CD4-positive, alpha-beta T cell treated with Interleukin-4 for 1 hour (primary cell): ENCODE measurements at places on chromosomes 6 and 20.

GRCh38 chr20:31716351-31716750, 6.3 kb downstream of the BCL2L1 start:
- DNase-seq = no peak

DNA sequence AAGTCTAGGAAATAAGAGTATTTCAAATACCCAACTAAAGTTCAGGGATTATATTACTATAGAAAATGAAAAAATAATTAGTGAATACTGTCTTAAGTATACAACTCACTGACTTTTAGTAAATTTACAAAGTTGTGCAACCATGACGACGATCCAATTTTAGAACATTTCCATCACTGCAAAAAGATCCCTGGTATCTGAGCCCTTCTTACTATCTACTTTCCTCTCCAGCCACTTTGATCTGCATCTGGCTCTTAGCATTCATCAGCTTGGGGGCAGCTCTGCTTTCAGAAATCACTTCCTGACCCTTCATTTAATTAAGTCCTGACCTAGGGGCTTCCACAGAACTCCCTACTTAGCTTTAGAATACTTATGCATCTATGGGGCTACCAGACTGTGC, 38.2 kb upstream of the RBL1 start:
- no peak for DNase-seq

DNA sequence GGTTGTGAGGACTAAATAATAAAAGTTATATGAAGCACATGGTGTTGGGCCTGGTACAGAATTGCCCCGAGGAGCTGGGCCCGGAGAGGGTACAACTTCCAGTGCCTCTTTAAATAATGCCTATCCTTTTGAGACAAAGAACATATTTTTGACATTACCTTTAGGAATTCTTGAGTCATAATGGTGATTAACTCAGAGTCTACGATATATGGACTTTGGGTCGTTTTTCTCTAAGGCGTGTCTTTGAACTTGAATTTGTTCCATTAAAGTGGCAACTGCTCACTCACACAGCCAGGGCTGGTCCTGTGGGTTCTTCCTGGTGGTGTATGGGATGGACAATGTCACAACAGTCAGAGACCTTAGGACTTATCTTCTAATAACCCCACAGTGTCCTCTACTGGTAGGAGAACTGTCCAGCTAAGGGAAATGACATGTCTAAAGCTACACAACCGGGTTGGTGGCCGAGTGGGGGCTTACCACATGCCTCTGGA, 106.5 kb downstream of the CDC5L start:
- DNase-seq = no peak

DNA sequence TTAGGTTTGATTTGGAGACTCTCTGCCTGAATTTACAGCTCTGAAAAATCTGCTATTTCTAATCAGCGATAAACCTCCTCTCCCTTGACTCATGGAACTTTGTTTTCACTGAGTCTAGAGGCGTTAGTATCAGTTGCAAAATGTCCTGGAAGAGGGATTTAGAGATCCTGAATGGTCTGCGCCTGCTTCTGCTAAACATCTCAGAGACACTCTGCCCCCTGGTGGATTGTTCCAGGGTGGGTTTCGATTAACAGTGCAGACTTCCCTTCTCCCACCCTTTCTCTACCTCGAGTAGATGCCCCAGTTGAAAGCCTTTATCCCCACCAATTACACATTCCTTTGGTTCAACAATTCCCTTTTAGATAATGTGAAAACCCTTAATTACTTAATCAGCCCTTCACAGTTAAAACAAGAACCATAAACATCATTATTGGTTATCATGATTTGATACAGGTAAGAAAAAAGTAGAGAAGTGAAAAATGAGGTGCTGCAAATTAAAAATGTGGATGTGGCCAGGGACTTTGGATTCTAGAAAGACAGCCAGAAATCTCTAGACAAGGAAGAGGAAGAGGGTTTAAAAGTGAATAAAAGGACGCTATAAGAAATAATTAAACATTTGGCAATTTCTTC, 5.5 kb downstream of the HTR1B start:
- peak; percentile 29 for DNase-seq

DNA sequence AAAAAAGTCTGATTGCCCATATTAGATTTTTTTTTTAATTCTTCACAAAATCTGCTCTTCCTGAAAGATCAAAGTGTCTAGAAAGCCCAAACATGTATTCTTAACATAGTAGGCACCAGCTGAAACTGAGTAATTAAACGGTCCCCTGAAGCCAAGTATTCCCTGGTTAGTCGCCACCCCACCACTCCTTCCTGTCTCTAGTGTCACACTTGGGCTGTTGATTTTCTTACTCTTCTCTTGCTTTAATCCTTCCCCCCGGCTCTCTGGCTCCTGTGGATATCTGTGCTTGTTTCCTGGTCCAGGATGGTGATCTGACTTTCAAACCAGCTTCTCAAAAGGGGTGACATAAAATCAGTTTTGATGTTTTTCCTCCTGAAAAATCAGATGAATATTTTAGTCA, 162.9 kb downstream of the QKI start:
- no peak for DNase-seq

GRCh38 chr20:17287503-17287902, 60.7 kb downstream of the PCSK2 start:
- no peak for DNase-seq

- no peak for DNase-seq
Observed at GRCh38 chr6:18413381-18413780, 26.2 kb downstream of the RNF144B start.

- DNase-seq = no peak
Observed at GRCh38 chr6:46377209-46377608, 114.0 kb downstream of the RCAN2 start.

DNA sequence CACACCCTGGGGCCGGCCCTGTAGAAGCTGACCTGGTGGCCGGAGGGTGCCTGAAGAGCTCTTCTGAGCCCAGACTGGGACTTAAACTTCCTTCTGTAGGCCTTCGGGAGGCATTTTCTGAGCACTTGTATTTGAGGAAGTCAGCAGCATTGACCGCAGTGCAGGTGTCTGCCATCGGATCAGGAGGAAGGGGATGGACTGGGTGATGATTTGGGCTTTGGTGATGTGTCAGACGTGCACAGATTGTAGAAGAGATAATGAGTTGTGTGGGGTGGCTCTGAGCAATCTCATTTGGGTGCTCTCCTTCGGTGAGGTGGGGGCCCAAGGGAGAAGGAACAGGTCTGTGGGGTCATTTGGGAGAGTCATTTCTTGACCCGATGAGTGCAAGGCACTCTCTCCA, 150.9 kb downstream of the ARID1B start:
- no peak for DNase-seq

- no peak for DNase-seq
Observed at GRCh38 chr6:124949706-124950105, 12.5 kb upstream of the RNF217 start.

DNA sequence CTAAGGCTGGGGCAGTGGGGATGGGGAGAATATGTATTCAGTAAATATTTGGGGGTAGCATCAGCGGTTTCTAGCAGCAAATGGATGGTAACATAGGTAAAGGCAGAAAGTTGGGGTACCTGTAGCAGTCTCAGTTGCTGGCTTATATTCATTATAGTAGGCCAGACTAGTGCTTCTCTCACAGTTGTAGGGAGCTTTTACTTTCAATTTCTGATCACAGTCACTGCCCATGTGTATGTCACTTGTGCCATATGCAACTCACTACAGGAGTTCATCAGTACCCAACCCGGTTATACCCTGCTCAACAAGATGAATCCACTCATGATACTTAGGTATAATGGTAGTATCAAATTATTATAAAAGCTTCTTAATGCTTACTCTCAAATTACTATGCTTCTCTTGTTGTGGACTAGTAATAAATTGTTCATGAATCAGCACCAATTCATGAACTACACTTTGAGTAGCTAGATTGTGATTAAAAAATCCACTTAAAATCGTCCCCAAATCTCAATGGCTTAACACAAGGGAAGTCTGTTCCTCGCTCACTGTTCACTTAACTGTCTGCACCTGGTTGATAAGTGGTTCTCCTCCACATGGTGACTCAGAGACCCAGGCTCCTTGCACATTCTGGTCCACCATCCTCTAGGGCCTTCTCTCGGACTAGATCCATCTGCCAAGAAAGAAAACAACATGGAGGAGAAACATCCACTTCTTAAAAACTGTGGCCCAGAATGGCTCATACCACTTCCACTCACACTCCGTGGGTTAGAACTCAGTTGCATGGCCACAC, 31.3 kb upstream of the MYLIP start:
- DNase-seq = no peak

GRCh38 chr6:134603561-134603960, 285.6 kb upstream of the SGK1 start:
- DNase-seq = no peak

DNA sequence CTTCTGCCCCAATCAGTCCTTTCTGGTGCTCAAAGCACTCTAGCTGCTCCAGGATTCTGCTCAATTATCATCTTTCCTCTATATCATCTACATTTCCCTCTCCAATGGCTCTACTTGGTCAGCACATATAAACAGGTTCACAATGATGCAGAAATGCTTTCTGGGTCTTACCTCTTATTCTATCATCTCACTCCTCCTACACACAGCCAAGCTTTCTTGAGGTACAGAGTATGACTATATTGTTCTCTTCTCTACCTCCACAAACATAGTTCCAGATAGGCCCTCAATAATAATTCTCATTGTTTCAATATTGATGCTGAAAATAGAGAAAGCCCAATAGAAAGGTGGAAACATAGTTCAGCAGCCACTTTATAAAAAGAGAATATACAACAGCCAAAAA, 48.2 kb downstream of the HIVEP2 start:
- DNase-seq = no peak

GRCh38 chr6:1945235-1945832, 300.1 kb downstream of the GMDS start:
- DNase-seq = no peak

- DNase-seq = no peak
Observed at GRCh38 chr6:165497472-165497871, 165.6 kb downstream of the PDE10A start.

GRCh38 chr6:54003316-54003715, 107.9 kb upstream of the MLIP start:
- no peak for DNase-seq

DNA sequence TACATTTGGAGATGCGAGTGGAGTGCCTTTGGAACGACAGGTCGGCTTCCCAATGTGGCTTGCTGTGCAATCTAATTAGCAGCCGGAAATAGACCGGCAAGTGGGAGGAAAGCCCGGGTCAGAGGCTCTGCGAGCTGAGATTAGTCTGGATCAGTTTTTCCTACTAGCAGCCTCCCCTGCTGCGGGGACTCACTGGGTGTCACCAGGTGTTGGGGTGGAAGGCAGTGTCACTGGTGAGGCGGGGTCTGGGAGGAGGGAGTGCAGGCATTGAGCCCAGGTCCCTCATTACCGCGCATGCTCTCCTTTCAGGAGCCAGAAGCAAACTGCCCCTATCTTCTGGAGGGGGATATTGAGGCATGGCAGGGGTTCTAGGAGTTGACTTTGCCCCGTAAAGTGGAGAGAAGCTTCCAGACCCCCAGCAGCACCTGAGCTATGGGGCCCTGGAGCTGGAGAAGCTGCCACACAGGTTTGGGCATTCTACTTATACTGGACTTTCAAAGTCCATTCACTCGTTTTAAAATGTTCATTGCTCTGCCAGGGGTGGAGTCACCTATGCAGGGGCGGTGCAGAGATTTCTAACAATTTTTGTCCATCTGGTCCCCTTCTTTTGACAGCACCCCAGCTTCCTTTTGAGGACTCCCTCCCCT, 11.0 kb downstream of the SULF2 start:
- no peak for DNase-seq

GRCh38 chr20:56350842-56351241, 7.9 kb upstream of the FAM210B start:
- DNase-seq = no peak

DNA sequence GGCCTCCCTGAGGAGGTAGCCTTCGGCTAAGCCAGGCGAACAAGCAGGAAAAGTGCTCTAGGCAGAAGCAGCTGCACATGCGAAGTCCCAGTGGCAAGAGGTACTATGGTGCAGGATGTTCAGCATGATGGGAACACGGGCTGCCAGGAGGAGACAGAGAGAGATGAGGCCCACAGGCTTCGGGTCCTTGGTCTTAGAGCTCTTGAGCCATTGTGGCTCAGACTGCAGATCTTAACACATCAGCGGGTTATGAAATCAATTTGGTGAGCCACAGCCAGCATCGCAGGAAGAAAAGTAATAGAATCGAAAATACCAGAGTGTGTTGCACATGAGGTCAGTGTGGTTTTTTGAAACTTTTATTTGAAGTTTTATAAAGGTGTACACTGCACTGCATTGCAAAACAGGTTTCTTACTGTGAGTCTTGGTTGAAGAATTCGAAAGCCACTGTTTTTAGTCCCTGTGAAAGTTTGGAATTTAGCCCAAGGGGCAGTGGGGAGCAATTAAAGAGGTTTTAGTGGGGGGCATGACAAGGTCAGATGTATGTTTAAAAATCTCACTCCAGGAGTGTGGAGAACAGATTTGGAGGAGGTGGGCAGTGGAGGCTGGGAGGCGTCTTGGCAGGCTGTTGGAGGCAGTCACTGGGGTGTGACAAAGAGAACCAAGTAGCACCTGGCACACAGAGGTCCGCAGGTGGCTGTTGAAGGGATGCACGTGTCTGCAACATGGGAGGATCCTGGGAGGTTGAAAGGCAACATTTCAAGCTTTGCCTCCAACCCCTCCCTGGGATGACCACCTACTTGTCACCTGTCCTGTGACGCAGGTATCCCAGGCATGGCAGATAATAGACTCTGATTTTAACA, 69.3 kb downstream of the EYA2 start:
- no peak for DNase-seq

GRCh38 chr6:2853769-2854395, 12.2 kb upstream of the SERPINB1 start:
- DNase-seq = peak; percentile 85
